Naive thymus-derived CD8-positive, alpha-beta T cell (primary cell): ENCODE measurements at places on chromosomes 7 and 10.

DNA sequence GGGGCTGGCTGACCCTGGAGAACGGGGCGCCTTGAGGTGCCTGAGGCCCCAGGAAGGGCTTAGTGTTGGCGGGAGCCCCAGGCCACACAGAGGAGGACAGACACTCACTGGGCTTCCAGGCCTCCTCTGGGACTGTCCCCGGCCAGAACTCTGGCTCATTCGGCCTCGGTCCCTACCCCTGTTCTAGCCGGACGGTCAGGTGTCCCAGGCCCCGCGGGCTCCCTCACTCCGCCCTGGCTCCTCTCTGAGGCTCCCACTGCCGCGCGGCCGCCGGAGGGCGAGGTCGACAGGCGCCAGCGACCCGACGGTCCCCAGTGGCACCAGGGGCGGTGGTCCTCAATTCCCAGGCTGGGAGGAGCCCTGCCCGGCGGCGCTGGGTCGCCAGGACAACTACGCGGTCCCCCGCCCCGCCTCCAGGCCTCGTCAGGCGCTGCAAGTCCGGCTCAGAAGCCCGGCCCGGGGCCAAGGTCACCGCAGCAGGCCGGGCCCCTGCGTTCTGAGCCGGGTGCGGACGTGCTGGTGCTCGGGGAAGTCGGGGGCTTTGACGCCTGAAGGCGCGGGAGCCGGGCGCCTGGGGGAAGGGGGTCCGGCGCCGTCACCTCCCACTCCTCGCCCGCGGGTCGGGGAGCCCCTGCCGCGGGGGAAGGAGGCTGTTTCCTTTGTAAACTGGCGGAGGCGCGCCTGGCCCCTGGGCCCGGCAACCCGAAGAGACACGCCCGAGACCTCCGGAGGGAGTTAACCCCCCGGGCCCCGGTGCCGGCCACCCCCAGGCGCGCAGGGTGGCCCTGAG lies 1.1 kb upstream of the PWWP2B start:
- DNase-seq: no peak

DNA sequence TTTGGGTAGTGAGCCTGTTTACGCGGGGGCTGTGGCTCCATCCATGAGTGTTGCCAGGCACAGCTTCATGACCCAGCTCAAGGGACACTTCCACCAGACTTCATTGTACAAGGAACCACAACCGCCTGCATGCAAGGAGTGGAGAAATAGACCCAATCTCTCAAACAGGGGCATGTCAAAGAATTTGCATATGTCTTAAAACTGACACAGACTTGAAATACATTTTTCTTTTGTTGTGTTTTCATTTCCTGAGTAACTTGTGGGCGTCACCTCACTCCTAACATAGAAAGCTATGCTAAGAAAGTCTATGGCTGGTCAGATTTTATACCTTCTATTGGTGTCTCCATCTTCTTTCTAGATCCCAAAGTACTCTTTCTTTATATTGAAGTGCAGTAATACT lies 266.2 kb upstream of the RNF32 start:
- no peak for DNase-seq

GRCh38 chr7:78762625-78763024 lies 690.8 kb downstream of the MAGI2 start:
- DNase-seq: no peak

GRCh38 chr10:101693651-101693977 lies 1.4 kb downstream of the FBXW4 start:
- no peak for DNase-seq

GRCh38 chr10:25552283-25552919 lies 377.6 kb downstream of the GPR158 start:
- DNase-seq: no peak

DNA sequence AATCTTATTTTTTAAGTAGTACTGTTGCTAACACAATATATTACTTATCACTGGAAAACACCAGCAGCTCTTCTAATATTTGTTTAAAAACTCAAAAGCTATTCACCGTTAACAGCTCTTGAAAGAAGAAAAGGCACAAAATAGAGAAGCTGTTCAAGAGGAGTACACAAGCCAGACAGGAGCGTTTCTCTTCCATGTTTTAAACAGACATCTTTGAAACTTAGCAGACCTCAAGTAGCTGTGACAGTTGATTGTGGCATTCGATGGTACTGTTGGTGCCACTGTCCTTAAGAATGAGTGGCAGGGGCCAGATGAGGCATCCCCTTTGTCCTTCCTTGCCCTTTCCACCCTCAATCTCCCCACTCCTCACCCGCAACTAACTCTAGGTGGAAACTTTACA lies 81.6 kb upstream of the PRR15 start:
- no peak for DNase-seq

GRCh38 chr10:122392835-122393234 lies 18.3 kb downstream of the PLEKHA1 start:
- DNase-seq: no peak

DNA sequence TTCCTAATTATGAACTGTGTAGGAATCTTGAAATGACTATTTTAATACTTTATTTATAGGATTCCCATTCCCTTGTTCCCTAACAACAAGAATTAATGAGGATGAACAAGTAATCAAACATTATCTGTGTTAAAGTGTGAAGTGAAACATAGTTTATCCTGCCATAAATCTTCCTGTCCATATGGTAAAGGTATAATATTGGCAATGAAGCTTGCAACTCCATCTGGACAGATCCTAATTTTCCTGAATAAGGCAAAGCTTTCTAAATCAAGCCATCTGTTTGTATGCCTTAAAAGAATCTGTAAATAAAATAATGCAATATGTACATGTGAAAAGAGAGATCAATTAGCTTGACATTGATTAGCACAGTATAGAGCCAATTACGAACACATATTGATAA lies 529.0 kb downstream of the ANKRD7 start:
- no peak for DNase-seq

DNA sequence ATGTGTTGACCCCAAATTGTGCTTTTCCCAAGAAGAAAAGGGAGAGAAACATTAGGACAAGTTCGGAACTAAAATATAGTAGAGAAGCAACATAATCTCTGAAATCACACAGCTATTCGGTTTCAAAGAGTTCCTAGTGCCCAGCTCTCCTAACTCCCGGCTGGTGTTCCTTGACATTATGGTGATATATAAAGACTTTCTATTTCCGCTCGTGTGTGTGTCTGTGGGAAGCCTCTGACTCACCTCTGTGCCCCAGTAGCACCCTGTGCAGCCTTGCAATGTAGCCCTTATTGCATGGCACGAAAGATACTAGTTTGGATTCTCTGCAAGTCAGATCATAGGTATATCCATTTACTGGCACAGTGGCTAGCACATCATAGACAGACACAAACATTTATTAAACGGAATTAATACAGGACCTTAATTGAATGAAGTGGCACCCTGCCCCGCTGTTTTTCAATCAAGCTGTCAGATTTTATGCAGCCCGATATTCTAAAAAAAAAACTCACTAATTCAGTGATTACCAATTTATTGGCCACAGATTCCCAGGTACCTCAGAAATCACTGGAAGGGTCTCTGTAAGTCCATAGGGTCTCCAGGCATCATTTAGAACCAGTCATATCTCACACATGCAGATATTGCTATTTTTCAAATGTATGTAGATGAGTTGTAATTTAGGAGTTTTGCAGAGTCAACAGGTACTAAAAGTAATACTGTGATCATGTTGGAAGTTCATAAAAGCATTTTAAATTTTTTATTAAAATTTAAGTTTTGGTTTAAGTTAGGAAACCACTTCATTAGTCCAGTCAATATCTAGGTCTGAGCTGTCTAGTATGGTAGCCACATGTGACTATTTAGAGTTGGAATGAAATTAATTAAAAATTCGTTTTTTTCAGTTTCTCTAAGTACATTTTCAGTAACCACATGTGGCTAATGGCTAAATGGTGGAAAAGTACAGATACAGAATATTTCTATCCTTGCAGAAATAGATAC lies 43.3 kb downstream of the SFTPD start:
- no peak for DNase-seq

DNA sequence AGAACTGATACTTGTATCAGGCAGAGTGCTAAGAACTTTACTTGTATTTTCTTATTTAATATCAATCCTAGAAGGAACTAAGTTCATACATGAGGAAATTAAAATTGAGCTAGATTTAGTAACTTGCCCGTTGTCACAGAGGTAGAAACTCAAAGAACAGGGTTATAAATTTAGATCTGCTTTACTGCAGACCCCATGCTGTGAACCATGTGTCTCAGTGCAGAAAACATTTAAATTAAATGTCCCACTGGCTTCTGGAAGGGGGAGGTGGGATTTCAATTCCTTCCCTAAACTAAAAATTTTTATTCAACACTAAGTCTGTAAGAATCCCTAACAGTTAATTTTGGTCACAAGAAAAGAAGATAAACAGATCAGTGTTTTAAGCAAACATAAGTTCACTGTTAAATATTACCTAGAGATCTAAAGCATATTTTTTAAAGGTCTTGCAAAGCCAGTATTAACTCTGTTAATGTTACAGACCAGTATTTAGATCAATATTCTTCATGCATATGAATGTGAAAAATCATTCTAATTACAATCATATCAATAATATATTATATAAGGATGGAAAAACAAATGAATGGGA lies 23.1 kb downstream of the WASL start:
- DNase-seq: no peak

- no peak for DNase-seq
Measured at GRCh38 chr10:54434782-54435181, 366.2 kb downstream of the PCDH15 start.

DNA sequence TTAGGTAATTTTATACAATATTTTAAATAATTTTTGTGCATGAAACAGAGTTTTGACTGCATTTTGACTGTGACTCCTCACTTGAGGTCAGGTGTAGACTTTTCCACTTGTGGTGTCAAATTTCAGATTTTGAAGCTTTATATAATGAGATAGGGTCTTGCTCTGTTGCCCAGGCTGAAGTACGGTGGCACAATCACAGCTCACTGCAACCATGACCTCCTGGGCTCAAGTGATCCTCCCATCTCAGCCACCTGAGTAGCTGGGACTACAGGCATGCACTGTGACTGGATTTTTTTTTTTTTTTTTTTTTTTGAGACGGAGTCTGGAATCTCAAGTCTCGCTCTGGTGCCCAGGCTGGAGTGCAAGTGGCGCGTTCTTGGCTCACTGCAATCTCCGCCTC lies 74.9 kb downstream of the TCF7L2 start:
- DNase-seq: no peak

DNA sequence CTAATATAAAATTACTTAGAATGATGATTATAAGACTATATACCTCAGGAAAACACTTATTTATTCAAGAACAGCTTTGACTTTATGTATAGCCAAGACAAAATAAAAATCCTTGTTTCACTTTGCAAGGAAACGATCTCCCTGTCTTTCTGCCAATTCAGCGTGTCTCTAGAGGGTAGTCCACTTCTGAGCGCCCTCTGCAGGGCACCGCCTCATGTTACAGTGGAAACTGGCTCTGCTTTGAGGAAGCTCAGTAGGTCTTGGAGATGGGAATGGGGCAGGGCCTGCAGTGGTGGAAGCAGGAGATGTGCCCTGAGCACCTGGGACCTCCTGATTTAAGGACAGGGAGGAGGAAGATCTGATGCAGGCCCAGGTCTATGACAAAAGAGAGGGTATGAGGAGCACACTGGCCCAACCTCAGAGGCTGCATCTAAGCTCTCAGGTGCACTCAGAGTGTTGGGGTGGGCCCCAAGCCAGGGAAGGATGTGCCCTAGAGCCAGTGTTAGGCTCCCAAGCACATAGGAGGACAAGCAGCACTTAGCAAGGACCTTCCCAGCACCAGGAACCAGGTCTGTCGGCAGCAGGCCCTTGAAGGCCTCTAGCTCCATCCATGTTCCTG lies 481.0 kb downstream of the TNS3 start:
- DNase-seq: no peak

DNA sequence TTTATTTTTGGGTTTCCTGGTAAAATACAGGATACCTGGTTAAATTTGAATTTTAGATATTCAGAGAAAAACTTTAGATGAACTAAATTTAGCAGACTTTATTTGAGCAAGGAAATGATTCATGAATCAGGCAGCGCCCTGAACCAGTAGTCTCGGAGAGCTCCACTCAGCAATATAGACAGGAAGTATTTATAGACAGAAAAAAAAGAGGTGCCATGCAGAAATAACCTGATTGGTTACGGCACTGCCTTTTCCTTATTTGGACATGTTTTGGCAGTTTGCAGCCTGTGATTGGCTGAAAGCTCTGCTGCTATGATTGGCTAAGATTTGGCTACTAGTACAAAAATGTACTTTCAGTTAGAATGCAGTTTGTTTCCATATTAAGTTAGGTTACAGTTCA lies 198.3 kb upstream of the DKK1 start:
- DNase-seq: no peak

GRCh38 chr7:111012799-111013675 lies 77.9 kb upstream of the LRRN3 start:
- DNase-seq: peak; percentile 42

DNA sequence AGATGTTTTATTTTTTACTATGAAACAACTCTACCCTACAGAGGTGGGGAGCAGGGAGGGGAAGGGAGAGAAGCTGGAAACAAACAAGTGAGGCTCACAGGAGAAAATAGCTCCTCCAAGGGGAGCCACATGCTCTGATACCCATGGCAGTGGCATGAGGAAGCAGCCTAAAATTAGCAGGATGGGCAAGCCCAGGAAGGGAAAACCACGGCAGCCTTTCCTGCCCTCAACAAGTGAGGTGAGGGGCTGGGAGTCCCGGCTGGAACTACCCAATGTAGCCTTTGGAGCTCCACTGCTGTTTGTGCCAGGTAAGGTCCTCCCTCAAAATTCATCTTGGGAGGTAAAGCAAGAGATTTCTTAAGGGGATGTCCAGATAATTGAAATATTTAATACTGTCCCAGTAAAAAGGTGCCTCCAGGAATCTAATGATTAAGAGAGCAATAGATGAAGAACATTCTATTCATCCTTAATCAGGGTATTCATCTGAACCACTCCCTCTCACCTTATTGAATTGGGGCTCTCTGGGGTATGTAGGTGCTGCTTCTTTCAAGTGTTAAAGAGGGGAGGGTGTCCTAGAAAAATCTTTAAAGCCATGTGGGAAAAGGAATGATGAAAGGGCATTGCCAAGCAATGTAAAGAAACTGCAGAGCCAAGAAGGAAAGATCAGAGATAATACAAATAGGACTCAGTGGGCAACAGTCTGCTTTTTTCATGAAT lies 12.8 kb upstream of the HERC4 start:
- DNase-seq: no peak

DNA sequence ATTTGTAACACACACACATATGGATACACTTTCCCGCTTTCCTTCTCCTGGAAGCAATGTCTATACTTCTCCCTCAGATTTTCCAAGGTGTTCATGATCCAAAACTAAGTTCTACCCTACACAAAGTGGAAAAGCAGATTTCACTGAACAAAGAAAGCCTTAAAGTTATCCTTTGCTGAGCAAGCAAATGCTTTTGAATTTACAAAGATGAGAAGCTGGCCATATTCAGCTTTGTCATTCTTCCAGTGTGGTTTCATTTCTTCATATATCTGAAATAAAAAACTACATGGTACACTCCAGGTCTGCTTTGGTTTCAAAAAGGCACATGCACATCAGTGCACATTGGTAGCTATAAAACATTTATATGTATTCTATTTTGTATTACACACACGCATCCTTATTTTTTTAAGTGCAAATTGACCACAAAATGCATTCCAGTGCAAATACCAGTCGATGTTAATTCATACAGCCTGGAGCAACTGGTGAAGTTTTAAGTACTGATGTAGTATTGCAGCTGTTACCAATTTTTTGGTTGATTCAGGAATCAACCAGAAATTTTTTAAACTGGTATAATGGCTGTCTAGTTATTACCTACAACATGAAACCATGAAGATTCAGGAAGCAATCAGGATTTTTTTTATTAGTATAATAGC lies 65.5 kb upstream of the SRPK2 start:
- no peak for DNase-seq
